ENCODE measurements at places on chromosomes 3 and 15.

- no peak for DNase-seq
Measured at GRCh38 chr3:11953350-11953749, 50.8 kb upstream of the SYN2 start.

- DNase-seq = no peak
Measured at GRCh38 chr15:35627696-35628095, 81.7 kb upstream of the DPH6 start.

DNA sequence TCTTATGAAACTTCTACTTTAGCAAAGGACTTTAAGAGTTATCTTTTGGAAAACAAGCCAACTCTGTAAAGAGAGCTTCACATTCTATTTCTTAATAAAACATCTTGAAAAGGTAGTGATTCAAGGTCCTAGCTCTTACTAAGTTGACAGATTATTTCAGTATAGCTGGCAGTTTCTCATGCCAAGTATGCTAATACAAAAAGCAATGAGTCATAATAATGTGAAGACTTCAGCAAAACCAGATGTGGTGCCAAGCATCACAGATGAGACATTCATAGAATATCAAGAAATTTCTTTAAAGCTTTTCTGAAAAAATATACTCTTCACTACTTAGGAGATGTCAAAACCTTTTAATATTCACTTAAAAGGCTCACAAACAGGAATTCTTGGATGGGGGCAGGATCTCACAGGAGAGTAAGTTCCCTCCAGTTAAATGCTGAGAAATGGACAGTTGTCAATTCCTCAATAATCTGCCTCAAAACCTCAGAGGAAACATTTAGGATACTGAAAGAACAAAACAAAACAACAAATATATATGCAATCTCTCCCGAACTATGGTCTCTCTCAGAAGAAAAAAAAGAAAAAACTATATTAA lies 45.6 kb downstream of the DCBLD2 start:
- no peak for DNase-seq

DNA sequence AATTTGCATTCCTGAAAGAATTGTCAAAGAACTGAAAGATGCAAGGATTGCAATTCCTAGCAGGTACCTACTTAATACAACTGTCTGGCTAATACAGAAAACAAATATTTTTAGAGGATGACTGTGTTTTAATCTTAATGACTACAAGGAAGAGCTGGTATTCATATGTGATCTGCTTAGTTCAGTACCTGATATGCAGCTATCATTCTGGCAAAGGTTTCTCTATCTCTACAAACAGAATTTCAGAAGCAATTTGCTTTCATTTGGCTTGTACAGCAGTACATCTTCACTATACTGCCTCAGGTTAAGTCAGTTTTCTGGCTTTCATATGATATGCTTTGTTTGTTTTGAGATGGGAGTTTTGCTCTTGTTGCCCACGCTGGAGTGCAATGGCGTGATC lies 51.3 kb downstream of the TBL1XR1 start:
- no peak for DNase-seq

- DNase-seq = no peak
Measured at GRCh38 chr3:171749124-171749523, 61.2 kb downstream of the PLD1 start.

DNA sequence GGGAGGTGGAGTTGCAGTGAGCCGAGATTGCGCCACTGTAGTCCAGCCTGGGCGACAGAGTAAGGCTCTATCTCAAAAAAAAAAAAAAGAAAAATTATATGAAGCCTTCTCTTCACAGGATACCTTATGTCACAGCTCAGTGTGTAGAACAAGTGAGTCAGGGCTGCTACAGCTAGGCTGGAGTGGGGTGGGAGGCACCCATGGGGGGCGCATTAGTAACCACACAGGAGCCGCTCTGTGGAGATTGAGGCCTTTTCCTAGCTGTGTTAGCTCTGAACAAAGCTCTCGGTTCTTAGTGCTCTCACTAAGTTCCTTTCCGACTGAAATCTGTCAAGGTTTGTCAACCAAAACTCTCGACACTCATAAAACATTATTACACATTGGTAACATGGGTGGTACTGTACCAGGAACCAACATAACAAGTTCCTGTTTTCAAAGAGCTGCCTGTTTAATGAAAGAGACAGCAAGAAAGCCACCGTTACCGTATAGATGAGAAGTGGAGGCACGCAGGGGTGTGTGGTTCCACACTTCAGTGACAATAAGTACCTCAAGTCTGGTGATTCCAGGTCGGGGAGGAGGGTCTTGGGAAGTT lies 4.5 kb downstream of the LRRC31 start:
- peak; percentile 10 for DNase-seq
